ENCODE measurements at places on chromosomes 5 and 9. TPM values are rescaled to one million over a fixed set of nuclear protein-coding genes. Genes with fewer than 3 reads are reported as not detected.

GRCh38 chr9:122656378-122656777 is 1.0 kb downstream of the OR1B1 start:
- ATAC-seq: no peak

DNA sequence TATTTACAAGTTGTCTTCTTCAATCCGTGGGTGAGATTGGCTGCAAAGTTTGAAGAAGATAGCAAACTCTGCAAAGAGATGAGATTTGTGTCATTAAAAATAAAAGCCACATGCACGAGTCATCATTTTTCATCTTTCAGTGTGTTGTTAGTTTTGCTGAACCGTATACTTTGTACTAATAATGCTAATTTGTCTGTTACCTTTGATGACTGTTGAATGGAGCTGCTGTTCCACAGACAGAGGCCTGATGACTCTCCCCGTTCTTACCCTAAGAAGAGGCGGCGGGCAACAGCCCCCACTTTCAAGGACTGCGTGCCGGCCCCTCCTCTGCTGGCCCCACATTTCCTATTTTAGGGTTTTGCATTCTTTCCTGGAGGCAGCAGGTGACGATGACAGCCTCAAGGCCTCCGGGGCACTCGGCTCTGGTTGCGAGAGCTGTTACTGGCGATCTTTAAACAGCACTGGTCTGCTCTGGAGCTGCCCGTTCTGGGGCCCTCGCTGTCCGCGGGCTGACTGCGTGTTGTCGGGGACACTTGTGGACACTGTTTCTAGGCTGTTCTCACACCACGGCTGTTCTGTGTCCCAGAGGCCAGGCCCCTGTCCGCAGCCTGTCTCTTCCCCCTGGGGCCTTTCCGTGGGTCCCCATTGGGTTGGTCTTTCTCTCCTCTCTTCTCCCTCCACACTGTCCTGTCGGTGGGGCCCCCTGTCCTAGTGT is 35.1 kb downstream of the NDUFS6 start:
- no peak for ATAC-seq

Gene PCDHB16
- total RNA-seq: 2.6 TPM

DNA sequence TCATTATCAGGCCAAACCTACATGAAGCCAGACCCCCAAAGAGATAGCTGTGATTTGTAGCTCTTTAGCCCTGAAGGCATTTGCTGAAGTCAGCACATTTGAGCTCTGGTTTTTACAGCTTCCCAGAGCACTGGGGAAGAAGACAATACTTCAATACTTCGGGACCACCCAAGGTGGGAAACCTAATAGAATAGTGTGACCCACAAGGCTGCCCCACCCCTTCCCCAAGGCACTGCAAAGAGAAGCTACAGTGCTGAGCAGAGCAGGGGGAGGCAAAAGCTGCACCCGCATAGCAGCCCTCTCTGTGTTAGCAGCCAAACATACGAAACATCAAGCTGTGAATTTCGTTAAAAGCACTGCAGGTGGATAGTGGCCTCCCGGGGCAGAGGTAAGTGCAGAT is 87.3 kb downstream of the HSD17B3 start:
- ATAC-seq: no peak

Gene SPINK4
- not detected for total RNA-seq

GRCh38 chr5:134394932-134395331 is 16.7 kb downstream of the CDKN2AIPNL start:
- ATAC-seq: no peak

Gene CCDC180
- total RNA-seq: 7.4 TPM

GRCh38 chr5:1498623-1499416 is 24.9 kb downstream of the LPCAT1 start:
- ATAC-seq: no peak

- peak; percentile 84 for ATAC-seq
These were observed at the start of gene GARNL3 for GRCh38 chr9:127264462-127265219. Gene GARNL3, plus strand, starts transcription at chr9:127264774. Its CDS starts 104 bp downstream, at chr9:127264878.

DNA sequence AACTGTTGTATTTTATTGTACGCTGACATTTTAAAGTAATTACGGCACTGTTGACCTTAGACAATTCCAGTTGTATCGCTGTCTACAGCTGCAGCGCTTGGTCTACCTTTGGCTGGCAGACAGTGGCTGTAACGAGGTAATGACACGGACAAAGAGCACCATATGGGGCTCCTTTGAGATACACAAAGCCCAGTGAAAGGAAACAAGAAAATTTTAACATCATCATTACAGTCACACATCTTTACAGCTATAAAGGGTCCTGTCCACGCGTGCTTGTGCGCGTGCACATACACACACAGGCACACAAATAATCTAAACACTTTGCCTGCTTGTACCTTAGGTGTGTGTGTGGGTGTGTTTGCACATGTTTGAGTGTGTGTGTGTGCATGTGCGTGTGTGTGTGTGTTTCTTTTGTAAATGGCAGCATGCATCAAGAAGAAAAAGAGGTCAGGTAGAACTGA is 946.0 kb downstream of the NR2F1-AS1 start:
- no peak for ATAC-seq

DNA sequence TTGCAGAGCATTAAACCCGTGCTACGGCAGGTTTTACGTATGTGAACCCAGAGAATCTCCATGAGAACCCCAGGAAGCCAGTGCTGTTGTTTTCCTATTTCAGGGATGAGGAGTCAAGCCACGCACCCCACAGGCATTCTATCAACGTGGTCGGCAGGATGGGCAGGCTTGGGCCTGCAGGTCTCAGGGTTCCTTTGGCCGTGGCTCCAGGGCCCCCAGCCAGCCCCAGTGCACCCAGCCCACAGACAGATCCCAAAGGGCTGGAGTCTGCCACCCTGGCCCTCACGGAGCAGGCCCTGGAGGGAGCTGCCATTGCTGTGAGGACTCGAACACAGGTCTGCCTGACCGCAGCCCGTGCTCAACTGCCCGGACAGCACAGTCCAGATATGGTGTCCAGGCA is 77.1 kb upstream of the STXBP1 start:
- ATAC-seq: no peak

GRCh38 chr5:73314395-73315257 is 134.0 kb downstream of the FOXD1 start:
- ATAC-seq: no peak

DNA sequence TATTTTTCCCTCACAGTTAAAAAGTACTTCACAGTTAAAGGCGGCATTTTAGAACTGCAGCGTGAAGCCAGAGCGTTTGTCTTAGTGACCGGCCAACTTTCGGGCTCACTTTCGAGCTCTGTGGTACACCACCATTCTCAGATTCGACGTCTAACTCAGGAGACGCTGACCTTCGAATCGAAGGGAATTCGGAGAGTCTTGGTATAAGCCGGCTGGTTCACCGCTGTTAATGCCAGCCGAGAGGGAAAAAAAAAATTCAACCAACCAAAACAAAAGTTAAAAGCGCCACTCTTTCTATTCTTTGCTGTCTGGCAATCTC is 544 bp upstream of the SNX24 start:
- ATAC-seq: no peak

Gene EXOSC2
- total RNA-seq: 32.4 TPM

GRCh38 chr5:173256800-173257199 is 21.8 kb upstream of the NKX2-5 start:
- no peak for ATAC-seq

Gene SLC1A3
- total RNA-seq: 8.6 TPM

Data from motor neuron (in vitro differentiated cells).